ENCODE measurements at places on chromosomes 7 and 10.

DNA sequence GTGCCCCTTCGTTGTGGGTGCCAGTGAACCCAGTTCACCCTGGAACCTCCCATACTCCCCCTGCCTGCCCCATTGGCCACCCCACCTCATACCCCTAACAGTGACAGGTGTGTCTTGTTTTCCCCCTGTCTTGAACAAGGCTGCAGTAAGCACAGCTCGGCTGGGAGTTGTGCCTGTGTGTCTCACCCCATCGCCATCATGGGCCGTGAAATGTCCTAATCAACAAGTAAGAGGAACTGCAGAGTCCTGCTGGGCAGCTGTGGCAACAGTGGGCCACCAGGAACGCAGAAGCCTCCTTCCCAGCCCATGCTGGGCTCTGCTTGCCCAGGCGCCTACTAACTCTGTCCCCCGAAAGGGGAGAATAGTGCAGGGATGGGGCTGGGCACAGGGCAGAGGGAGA is 91.6 kb downstream of the C10orf105 start:
- no peak for DNase-seq

GRCh38 chr10:52775132-52775647 is 2.6 kb upstream of the MBL2 start:
- DNase-seq, result no peak

DNA sequence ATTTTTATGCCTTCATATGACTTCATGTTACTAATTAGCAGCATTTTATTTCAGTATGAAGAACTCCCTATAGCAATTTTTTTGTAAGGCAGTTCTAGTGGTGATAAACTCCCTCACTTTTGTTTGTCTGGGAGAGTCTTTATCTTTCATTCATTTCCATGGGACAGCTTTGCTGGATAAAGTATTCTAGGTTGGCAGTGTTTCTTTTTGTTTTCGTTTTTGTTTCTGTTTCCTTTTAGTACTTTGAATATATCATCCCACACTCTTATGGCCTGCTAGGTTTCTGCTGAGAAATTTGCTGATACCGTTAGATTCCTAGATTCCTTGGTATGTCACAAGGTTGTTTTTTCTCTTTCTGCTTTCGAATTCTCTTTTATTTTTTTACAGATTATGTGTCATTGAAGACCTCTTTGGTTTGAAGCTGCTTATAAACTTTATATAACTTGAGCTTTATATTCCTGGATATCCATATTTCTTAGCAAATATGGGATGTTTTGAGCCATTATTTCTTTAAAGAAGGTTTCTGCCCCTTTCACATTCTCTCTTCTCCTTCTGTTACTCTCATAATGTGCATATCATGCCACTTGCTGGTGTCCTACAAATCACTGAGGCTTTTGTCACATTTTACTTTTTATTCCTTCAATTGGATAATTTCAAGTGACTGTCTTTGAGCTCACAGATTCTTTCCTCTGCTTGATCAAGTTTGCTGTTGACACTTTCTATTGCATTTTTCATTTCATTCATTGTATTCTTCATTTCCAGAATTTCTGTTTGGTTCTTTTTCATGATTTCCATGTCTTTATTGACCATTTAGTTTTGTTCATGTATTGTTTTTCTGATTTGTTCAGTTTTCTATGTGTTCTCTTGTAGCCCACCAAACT is 28.9 kb upstream of the AHR start:
- DNase-seq, result no peak

DNA sequence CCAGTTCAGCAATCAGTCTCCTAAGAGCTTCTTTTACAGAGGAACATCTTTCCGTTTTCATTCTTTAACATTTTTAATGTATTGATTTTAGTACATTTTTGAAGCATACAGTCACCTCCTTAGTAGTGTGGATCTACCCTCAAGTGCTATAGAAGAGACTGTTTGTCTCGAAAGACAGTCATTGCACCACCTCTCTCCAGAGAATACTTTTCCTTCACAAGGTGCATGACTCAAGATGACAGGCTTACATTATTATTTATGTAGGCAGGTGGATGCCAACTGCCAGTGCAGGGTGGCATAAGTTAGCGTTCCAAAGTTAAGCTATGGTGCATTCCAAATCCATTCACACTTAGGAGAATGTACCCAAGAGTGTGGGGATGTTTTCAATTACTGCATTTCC is 71.8 kb downstream of the ZEB1 start:
- DNase-seq, result no peak

GRCh38 chr10:87861566-87861952 is 1.8 kb downstream of the KLLN start:
- no peak for DNase-seq

DNA sequence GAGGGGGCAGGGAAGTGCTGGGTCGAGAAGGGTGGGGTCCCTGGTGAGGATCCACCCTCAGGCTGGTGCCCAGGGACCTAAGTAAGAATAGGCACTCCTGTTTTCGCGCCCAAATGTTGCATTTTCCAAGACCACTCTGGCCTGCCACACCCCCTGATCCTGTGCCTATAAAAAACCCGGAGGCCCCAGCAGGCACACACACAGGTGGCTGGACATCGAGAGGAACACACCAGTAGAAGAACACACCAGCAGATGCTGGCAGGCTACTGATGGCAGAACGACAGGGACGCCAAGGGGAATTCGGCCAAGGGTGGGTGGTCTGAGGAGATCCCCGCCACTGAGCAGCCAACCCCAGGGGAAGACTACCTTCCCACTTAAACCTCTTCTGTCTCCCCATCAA is 633.9 kb upstream of the POT1 start:
- no peak for DNase-seq

- no peak for DNase-seq
These were observed 345.2 kb upstream of the C7orf33 start for GRCh38 chr7:148245381-148245780.

DNA sequence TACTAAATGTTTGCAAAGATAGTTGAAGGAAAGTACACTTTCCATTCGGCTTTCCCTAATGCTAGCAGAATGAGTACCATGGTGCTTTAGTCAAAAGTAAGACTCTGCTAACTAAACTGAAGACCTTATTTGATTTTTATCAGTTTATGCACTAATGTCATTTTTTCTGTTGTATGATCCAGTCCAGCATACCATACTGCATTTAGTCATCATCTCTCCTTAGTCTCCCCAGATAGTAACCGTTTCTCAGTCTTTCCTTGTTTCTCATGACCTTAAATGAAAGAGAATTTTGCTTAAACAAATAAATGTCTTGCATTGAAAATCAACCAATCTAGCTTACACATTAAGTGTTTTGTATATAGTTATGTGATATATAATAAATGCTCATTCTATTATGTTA is 529.5 kb upstream of the SEMA3D start:
- DNase-seq, result no peak

DNA sequence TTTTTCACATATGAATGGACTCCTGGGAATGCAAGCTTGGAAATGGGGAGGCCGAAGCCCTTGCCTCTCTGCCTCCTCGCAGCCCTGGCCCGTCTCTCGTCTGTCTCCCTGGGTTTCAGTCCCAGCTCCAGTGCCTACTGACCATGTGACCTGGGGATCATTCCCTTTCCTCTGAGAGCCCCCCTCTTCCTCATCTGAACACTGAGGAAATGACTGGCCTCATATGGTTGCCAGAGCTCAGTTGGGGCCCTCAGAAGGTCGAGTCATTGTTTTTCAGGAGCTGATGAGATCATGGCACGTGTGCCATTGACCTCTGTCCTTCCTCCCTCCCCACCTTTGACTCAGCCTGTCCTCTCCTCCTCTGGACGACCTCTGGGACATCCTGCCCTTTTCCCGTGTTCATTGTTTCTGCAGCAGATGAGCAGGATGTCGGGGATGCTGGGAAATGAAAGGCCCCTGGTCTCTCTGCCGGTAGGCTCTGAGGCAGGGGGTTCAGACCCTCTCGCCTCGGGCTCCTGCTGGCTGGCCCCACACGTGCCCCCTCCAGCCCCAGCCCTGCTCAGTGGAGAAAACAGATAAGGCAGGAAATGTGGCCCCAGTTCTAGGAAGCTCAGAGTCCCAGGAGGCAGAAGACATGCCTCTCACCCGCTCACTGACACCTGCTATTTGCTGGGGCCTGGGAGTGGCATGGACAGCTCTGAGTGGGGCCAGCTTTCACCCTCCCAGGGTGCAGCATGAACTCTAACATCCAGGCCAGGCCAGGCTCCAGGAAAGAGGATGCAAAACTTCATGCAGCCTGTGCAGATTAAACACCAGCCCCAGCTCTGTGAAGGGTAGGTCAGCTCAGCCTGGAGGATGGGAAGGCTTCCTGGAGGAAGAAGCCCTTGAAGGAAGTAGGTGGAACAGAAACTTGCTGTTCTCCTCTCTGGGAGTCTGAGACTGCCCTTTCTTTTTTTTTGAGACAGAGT is 8.3 kb upstream of the PPP1R35 start:
- DNase-seq, result no peak

DNA sequence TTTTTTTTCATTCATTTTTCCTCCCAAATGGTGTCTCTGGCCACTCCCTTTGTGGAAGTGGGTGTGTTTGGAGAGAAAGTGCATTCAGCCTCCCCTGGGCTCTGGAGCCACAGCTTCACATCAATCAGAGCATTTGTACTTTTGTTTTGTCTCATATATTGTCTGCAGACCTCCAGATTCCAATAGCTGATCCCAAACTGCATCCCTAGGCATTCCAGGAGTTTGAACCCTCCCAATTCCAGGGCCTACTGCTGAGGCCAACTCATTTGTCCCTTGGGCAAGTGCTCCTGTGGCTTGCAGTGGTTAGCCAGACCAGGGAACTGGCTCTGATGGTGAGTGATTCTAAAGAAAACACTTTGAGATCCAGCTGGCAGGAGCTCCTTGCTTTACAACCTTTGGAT is 163.3 kb downstream of the IPMK start:
- DNase-seq, result no peak

DNA sequence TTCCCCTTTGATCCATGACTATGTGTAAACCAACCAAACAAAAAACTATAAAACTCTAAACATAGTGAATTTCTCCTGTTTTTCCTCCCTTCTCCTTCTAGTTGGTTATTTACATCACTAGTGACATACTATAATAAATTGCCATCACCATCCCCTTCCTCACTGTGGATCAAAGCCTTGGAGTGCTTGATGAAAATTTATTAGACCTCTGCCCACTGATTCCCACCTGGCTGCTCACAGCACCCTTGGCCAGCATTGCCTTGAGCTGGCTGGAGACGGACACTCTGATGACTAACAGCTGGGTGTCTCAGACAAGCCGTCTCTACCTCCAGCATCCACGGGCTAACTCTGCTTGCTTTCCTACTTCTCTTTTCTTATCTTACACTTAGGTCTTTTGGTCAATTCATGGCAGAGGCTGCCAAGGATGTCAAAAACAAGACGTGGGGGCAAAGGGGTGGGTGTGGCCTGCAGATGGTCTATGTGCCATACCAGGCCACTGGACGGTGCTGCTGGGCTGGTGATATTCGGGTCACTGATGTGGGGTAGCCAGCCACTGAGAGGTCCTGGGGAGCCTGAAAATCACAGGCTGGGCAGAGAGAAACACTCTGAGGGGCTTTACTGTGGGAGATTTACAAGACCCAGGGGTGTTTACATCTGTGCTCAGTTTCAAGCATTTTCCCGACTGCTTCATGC is 207.8 kb downstream of the TAX1BP1 start:
- DNase-seq, result no peak

DNA sequence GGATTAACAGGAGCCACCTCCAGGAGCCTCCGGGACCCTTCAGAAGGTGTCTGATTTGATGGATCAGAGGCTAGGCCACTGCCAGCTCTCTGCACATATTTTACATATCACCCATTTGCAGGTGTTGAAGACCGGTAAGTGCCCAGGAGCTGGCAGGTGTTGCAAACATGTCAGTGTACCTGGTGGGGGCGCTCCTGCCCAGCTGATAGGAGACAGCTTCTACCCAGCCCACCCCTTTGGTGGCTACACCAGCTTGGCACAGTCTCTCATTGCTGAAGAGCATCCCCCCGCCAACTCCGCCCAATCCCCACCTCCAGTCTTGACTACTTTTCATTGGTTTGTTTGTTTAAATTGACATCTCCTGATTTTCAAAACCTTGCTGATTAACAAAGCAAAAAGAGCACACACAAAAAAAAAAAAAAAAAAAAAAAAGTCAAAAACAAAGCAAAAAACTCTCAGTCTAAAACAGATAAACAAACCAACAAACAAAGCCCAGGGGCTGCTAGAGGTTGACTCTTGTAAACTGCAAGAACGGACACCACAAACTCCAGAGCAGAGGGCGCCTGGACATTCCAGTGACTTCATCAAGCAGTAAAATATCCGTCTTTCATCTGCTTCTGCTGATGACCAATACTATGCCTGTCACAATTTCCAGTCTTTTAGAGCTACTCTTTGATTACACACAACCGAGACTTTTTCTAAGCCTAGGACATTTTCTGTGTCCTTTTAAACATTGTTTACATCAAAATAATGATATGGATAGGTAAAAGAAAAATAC is 275.3 kb downstream of the NRG3 start:
- DNase-seq, result no peak

DNA sequence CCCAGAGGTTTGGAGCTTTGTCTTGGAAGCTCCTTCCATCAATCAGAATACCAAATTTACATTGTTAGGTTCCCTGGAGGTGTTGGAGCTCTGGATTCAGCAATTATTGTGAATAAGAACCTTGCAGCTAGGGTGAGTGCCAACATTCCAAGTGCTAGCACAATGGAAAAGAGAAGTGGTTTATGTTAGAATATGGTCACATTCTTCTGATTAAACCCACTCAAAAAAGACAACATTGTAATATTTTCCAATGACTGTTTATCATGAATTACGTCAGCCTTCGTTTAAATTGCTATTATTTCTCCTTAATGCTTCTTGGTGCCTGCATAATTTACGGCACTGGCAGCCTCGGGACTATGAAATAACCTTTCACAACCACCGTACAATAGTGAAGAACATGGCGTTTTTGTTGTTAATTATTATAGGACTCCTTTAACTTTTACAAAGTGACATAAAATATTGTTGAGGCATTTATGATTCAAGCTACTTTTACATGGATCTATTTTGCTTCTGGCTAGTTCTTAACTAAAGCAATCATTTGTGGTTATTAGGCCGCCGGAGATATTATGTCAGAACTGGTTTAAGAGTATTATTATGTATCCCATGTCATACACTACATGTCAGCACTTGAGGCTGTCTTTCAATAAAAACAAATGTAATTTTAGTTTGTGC is 117.7 kb downstream of the ARID5B start:
- no peak for DNase-seq

DNA sequence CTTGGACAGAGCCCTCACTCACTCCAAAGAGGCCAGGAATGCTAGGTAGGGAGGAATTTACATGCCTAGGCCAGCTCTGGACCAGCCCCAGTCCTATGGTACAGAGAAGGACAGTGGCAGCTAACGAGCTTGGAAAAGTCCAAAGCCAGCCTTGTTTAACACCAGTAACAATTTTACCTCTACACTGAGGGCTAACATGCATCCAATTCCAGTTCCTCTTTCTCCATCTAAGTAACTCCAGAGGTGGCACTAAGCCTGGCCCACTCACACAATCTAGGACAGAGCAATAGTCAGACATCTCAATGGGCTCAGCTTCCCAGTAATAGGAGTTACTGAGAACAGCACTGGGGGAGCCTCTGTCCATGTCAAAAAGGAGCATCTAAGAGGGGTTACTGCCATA is 5.7 kb upstream of the LCOR start:
- no peak for DNase-seq

GRCh38 chr10:127694580-127695193 is 42.3 kb upstream of the FOXI2 start:
- DNase-seq, result no peak

- peak; percentile 61 for DNase-seq
These were observed 145.3 kb upstream of the PRSS1 start for GRCh38 chr7:142603870-142604448.

- DNase-seq, result no peak
These were observed 11.5 kb downstream of the ANKRD22 start for GRCh38 chr10:88840104-88840503.

GRCh38 chr10:89566992-89567391 is 31.6 kb upstream of the SLC16A12 start:
- no peak for DNase-seq

- no peak for DNase-seq
These were observed 75.3 kb upstream of the C7orf33 start for GRCh38 chr7:148515237-148515636.
